ENCODE measurements at places on chromosomes 2 and 18.

DNA sequence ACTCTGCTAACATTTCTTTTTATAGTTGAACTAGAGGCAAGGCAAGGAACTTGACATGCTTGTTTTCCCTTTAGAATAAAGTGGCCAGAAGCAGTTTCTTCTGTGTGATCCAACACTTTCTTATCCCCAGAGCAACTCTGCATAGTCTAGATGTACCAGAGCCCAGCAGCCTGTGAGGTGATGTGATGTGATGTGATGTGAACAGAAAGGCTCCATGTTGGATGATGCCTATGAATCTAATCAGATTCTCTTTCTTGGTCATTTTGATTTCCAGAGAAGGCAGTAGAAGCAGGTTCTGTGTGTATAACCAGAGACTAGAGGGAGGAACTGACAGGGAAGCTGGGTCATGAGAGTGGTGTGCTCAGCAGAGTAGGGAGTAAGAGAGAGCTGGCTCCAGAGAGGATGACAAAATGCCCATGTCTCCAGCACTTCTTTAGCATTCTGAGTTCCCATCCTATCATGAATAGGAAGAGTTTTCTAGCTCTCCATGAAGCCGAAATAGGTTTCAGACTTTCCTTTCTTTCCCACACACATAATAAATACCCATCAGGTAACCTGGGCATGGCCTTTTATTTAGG, 31.0 kb upstream of the PTH2R start:
- DNase-seq: no peak

- DNase-seq: no peak
Observed at GRCh38 chr2:161947406-161947805, 126.6 kb downstream of the DPP4 start.

- DNase-seq: no peak
Observed at GRCh38 chr18:50651334-50651733, 91.4 kb downstream of the MAPK4 start.

GRCh38 chr18:36889742-36890141, 60.8 kb downstream of the KIAA1328 start:
- DNase-seq: no peak

DNA sequence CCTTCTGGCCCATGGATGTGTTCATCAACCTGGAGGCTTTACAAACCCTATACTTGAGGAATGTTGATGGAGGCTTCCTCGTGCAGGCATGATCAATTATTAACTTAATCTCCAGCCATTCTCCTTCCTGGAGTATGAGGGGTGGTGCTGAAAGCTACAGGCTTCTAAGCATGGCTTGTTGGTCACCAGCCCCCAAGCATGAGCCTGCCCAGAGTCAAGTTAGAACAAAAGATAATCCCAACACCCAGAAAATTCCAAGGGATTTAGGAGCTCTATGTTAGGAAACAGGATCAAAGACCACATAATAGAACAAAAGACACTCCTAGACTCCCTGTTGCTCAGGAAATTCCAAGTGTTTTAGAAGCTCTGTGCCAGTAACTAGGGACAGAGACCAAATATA, 63.1 kb downstream of the FAM171B start:
- DNase-seq: no peak

GRCh38 chr2:61017556-61018317, at the start of the genes PEX13 and PUS10:
Gene PEX13, plus strand, starts transcription at chr2:61017720. Its CDS starts 40 bp downstream, at chr2:61017760.
Gene PUS10, minus strand, starts transcription at chr2:61018255. Its CDS starts 6,365 bp downstream, at chr2:61011890.
- no peak for DNase-seq

DNA sequence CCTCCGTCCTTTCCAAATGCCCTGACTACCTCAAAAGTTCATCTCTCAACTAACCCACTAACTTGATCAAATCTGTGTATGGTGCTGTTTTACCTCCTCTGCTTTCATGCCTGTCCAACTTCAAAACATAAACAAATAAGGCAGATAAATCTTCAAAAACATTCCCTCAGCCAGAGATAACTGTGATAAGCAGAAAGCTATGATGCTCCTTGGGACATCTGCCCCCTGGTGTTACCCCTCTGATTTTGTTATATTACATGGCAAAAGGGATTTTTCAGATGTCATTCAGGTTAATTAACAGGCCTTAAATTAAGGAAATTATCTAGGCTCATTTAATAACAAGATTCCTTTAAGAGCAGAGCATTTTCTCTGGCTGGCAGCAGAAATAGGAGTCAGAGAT, 810.8 kb upstream of the CHAC2 start:
- no peak for DNase-seq

DNA sequence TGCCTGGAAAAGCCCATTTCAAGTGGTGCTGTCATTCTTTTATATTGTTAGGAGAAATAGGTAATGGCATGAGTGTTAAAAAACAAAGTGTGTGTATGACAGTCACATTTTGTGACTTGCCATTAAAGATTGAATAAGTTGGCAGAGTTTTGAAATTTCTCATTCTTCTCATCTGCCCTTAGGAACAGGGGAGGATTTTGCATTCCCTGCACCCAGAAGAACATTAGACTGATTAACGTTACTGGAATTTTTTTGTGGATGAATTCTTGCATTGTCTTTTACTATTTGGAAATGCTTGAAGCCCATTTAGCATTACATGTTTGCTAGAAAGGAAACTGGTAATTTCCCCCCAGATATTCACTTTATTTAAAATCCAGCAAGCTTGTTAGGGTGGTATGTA, 162.2 kb downstream of the BABAM2 start:
- no peak for DNase-seq

DNA sequence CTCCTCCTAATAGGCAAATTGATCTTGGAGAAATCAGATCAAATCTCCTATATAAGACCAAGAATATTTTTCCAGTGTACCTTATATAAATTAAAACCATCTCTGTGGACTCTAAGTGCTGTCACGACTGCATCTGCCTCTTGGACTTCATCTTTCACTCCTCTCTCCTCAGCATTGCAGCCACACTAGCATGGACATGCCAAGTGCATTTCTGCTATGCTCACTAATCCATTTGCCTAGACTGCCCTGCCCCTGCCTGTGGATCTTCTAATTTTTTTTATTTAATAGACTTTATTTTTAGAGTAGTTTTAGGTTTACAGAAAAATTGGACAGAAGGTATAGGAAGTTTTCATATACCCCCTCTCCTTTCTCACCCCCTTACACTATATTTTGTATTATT, 146.7 kb upstream of the VWC2L start:
- DNase-seq: no peak

DNA sequence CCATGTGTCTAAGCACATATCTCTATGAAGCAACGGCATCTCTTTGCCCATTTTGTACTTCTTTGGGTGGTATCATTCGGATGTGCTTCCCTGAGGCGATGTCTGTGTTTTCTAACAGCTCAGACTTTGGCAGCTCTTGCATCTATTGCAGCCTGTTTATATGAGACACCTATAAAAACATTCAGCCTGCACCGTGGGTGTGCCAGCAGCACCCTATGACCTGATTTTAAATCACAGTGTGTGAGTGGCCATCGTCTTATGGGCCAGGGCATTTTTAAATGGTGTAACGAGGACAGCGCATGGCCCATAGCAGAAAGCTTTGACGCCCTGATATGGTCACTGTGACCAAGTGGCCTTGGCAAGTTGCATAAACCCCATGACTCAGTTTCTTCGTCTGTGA, 12.9 kb downstream of the NPAS2 start:
- DNase-seq: no peak

DNA sequence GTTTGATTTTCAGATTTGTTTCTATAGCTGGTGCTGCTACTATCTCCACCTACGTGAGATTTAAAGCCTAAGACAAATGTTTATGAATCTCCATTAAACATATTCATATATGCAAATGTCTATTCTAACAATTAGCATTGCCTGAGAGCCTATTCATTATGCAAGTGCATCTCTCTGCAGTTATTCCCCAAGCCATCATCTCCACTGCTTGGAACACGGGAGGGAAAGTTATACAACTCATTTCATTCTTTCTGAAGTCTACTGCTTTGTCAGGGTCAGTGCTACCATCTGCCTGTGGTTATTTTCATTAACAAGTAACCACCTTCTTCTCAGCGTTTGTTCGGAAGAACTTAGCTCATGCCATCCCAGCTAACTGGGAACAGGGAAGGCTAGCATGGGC, 188.8 kb upstream of the REV1 start:
- DNase-seq: no peak

DNA sequence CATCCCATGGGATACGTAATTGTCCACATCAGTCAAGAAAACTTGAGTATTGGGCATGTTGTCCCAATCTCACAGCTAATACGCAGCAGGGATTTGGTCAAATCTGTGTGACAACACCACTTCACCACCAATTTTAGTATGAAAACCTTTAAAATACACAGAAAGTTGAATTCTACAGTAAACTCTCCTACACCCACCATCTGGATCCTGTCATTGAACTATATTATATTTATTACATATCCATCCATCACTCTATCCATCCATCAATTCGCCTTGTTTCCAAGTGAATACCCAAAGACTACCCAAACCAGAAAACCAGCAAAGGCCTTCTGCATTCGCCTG, 846 bp upstream of the FKBP7 start:
- DNase-seq: no peak

GRCh38 chr2:16050261-16050907, 110.0 kb downstream of the MYCN start:
- no peak for DNase-seq

DNA sequence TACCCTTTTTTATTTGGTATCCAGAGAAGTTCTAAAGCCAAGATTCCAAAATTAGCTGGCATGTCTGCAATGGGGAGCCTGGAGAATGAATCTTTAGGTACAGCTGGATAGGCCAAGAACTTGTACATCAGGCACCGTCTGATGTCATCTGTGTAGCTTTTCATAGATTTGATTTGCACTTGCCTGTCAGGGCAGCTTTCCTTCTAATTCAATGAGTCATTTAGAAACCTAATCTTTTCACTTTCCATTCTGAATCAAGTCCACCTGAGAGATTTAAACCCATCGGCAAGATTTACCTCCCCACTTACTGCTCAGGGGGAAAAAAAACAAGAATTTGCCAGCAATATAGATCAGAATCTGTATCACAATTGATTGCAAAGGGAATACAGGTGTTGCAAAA, 60.9 kb upstream of the ACAA2 start:
- no peak for DNase-seq

DNA sequence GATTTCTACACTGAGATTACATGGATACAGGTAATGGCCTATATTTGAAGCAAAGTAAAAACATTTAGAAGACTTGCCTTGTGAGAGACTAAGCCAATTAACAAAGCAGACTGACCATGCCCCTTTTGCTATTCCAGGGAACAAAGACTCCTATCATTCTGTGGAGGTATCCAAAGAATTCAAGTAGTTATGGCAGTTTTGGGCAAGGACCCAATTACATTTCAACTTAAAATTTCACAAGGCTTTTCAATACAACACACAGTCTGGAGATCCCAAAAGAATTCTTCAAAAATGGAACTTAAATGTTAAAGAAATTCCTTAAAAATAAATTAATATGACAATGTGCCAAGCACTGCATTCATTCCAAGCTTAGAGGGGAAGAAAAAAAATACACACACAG, 109.2 kb upstream of the CHRNA1 start:
- DNase-seq: no peak

DNA sequence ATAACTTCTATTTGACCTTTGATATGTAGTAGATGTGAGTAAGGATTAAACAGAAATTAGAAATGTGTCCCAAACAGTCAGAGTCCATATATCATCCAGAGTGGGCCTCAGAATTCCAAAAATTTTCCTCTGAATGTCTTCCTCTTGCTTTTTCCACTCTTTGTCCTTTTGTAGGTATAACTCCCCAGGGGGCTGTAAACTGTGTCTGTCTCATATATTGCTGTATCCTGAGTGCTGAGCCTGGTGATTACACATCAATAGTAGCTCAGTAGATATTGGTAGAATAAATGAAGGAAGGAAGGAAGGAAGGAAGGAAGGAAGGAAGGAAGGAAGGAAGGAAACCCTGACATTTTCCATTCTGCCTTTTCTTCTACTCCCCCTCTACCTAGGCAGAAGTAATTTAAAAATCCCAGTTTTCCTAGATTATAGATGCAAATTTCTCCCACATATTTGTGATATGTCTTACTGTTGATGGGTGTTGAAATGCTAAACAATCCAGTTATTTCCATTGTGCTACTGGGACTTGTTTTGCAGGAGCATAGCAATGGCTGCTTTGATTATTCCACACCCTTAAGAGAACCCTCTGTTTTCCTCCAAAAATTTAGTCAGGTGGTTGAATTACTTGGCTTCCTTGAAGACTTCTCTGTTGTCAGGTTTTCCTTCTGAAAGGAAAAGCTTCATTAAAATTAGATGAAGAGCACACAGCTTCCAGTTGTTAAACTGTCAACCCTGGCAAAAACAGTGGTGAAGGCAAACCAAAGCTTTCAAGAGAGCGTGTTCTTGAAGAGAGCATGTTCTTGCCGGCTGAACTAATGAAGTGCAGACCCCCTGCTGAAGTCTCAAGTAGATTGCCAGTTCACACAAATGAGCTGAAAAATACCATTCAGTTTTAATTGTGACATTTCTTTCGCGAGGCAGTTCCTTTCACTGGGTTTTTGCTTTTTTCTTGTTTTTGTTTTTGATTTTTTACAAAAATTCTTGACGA, 147.8 kb downstream of the KCNE4 start:
- DNase-seq: no peak

- DNase-seq: no peak
Observed at GRCh38 chr2:232411901-232412629, 5.4 kb downstream of the ALPG start.

DNA sequence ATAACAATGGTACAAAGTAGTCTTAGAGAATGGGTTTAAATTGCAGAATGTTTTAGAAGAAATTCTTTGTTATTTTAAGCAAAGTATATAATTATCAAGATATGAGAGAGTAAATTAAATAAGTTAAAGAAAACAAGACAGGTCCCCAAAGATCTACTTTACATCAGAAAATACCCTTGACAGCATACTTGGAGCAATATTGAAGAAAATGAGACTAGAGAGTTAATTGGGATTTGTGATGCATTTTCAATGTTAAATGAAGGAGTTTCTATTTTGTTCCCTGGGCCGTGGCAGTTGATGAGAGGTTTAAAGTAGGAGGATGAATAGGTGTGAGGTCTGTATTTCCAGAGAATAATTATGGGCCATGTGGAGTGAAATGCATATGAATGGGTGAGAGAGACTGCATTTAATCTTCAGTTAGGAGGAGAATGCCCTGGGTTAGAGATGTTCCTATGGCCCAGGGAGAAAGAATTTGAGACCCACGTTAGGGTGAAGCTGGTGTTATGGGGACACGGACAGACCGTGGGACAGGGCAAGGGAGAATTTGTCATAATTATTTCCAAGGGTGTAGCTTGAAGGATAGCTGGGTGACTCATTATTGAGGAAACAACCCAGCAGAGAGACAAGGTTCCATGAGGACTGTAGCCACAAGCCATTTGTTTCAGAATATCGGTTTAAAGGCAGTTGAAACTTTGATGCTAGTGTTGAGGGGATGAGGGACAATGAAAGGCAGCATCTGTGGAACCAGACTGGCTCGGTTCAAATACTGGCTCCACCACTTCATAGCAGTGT, 22.7 kb downstream of the MGAT5 start:
- DNase-seq: no peak

DNA sequence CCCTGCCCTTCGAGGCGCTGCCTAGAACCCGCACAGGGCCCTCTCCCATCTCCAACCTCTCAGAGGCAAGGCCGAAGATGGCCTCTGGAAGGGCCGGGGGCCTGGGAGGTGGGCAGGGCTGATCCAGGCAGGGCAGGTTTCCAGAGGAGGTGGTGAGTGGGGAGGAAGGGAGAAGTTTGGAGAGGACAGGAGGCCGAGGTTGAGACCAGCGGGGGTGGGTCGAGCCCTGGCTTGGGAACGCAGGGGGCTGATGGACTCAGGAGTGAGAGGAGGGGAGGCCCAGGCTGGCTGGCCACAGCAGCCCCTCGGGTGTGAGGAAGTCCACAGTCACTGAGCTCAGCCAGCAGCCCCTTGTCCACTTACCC, 10.5 kb downstream of the CAPN10 start:
- no peak for DNase-seq
